Activated T-cell treated with anti-CD3 and anti-CD28 coated beads for 48 hours (primary cell): ENCODE measurements at places on chromosomes 12 and 14.

GRCh38 chr12:67107751-67108269, 161.3 kb upstream of the CAND1 start:
- no peak for DNase-seq

DNA sequence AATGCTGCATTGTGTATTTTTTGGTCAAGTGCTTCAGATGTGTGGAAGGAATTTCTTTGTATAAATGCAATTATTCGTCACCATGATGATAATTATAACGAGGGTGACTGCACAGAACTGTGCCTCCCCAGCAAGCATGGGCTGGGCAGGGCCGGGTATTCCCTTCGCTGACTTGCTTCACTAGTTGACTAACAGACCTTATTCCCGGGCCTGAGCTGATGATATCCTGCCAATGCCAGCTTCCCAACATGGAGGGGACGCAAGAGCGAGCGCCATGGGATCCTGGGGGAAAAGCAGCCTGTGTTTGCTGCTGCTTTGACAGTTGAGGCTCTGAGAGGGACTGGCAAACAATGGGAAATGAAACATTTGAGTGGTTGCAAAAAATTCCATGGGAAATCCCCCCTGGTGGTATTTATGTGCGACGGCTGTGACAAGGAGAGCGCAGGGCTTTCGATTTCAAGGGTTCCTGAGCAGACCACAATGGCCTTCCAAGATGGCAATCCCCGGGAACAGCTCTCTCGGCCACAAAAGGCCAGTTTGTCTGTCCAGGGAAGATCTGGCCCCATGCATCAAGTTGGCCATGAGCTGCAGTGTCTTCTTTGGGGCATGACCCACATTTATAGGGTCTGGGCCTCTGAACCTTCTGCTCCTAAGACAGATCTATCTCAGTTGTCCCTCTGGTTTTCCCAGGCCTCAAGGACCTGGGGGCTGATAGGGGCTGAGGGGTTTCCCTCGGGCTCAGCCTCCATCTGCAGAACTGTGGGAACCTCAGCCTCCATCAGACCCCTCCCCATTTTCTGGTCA, 21.9 kb upstream of the MAP1LC3B2 start:
- DNase-seq = no peak

DNA sequence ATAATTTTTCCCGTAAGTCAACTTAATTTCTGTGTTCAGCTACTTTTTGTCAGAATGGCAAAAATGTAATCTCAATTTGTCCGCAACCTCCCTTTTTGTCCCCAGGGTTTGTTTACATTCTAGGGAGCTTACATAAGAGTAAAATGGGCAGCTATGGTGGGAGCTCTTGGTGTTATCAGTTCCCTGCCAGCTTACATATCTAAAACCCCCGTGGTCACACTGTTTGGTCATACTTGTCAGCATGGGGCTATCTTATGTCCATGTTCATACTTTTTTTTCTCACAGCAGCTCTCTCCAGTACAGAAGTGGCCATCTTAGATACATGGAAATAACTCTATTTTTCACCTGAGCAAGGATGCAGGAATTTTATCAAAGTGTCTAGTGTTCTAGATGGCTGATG, 16.7 kb downstream of the SLCO1C1 start:
- no peak for DNase-seq

DNA sequence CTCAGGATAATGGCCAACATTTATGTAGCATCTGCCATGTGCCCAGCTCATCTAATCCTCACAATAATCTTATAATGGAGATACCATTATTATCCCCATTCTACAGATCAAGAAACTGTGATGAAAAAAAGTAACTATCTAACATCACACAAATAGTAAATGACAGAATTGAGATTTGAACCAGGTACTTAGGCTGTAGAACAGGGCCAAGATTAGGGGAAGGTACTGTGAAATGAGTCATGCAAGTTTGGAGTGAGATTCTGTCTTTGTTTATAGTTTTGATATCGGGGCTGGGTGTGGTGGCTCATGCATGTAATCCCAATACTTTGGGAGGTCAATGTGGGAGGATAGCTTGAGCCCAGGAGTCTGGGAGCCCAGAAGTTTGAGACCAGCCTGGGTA, 1.3 kb upstream of the GNPTAB start:
- no peak for DNase-seq

- no peak for DNase-seq
Observed at GRCh38 chr12:124004233-124004875, 31.3 kb downstream of the ZNF664 start.

GRCh38 chr12:22256041-22256441, 78.5 kb downstream of the ST8SIA1 start:
- no peak for DNase-seq

GRCh38 chr14:75234173-75235115, 44.2 kb upstream of the FOS start:
- DNase-seq = no peak

- DNase-seq = no peak
Observed at GRCh38 chr12:109763201-109763841, 49.7 kb downstream of the FAM222A start.

DNA sequence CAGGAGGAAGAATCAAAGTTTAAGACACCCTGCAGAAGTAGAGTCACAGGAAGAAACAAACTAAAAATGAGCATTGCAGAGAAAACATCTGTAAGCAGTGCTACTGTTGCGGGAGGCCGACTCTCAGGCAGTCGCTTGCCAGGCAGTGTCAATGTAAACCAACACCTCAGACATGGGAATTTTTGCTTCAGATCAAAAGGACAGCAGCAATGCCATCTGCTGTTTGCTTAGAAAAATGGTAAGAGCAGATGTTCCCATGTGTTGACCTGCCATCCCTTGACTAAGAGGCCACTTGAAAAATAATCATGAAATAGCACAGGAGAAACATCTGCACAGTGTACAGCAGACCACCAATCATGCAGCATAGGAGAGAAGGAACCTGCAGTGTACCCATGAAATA, 196.6 kb downstream of the SLC25A21 start:
- DNase-seq = no peak

GRCh38 chr12:119227292-119227691, 48.6 kb downstream of the HSPB8 start:
- DNase-seq = no peak

DNA sequence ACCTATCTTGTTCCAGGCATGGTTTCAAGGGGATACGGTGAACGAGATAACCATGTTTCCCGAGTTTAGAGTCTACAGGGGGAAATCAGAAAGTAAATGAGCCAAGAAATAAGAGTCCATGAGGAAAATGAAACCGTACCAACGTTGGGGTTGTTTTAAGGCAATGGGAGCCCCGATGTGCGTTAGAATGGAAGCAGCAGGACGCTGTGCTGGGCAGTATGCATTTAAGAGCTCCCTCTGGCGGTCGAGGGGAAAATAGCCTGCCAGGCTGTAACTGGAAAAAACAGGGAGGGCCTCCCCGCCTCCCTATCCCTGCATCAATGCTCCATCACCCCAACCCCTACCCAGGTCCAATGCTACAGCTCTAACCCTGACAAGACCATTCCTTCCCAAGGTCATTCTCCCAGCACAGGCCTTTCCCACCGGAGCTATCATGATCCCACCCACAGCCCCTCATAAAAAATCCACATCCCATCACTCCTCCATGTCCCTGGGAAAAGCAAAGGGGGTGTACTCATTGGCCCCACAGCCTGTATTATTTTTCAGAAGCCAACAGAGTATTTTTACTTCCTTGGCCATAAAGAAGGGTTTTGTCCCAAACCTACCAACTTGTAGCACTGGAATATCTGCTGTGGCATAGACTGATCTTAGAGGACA, 226.3 kb upstream of the NOS1 start:
- peak; percentile 35 for DNase-seq

- DNase-seq = no peak
Observed at GRCh38 chr14:31692376-31692781, 131.2 kb downstream of the NUBPL start.

DNA sequence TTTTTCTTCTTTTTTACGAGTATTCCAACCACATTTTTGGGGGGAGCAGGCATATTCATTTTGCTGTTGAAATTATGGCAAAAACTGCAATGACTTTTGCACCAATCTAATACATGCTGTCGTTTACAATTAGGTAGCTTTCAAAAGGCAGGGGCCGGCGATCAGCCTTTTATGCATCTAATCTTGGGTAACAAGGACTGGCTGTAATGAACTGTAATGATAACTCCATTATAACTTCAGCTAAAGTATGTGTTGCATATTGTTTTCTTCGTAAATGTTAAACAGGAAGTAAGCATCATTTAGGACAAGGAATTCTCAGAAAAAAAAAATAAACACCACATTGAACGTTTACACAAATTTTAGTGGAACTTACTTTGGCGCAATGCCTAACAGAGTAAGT, 30.3 kb upstream of the KLRF1 start:
- DNase-seq = no peak

DNA sequence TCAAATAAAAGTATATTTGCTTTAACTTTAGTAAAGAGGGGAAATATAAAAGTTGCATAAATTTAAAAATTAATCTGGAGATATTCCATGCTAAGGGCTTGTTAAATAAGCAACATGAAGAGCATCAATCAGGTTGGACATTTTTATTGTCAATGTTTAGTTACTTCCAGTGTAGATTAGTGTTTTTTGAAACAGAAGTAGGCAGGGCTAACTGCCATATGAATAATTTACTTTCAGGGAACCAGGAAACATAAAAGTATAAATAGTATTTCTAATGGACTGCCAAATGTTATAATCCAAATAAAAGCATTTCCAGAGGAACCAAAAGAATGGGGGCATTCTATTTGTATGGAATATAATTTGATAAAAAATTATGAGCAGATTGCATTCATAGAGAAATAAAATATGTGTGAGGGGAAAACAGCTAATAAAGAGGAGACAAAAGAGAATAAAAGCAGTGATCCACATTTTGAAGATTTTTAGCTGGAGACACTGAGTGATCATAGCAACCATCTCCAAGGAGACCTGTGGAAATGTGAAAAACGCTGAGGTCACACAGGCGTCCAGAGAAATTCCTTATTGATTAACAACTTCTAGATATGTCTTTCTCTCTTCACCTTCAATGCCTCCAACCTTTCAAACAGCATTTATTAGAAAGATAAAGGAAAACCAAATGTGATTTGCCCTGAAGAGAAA, 70.8 kb downstream of the SRGAP1 start:
- DNase-seq = no peak

GRCh38 chr12:94415066-94415465, 44.6 kb downstream of the CEP83 start:
- no peak for DNase-seq

DNA sequence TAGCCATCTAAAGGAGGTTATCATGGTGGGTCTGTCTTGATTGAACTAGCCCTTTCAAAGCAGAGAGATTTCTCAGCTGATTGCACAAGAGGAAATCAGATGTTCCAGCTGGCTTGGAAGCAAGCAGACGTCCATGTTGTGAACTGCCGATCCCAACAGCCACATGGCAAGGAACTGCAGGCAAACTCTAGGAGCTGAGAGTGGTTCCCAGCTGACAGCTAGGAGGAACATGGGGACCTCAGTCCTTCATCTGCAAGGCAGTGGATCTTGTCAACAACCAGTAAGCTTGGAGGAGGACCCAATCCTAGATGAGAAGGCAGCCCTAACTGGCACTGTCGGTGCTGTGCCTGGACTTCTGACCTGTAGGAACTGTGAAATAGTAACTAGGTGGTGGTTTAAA, 7.7 kb downstream of the ACVR1B start:
- no peak for DNase-seq

DNA sequence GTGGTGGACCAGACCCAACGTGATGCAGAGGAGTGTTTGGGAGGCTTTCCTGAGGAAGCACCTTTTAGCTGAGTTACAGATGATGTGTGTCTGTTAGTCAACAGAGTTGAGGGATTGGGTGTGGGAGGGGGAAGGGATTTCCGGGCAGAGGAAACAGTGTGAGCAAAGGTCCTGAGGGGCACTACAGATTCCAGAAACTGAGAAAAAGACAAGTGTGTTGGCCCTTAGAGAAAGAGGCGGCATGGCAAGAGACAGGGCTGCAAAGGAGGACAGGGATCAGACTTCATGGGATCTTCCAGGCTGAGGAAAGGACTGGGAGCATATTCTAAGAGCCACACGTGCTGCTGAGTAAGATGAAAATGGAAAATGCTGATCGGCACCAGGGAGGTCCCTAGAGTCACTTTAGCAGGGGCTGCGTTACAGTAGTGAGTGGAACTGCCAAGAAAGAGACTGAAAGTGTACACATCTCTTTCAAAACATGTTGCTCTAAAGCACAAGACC, 9.4 kb upstream of the RPS6KL1 start:
- no peak for DNase-seq

- no peak for DNase-seq
Observed at GRCh38 chr12:121364683-121365121, 12.5 kb upstream of the ANAPC5 start.

GRCh38 chr14:98599082-98599481, 672.9 kb downstream of the BCL11B start:
- DNase-seq = no peak

DNA sequence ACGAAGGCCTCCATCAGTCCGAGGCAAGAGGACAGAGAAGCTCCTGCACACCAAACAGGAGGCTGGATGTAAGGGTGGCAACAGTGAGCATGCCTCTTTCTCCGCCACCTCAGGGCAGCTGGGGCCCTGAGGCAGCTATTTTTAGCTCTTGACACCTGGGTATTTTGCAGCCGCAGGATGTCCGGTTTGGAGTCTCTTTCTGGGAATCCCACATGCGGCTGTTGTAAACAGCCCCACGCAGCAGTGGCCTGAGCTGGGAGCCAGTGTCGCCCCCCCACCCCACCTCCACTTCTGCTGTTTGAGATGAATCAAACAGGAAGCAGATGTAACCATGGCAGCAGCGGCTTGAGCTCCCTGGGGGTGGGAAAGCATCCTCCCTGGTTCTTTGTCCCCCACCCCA, 11.7 kb downstream of the HDAC7 start:
- DNase-seq = peak; percentile 75

DNA sequence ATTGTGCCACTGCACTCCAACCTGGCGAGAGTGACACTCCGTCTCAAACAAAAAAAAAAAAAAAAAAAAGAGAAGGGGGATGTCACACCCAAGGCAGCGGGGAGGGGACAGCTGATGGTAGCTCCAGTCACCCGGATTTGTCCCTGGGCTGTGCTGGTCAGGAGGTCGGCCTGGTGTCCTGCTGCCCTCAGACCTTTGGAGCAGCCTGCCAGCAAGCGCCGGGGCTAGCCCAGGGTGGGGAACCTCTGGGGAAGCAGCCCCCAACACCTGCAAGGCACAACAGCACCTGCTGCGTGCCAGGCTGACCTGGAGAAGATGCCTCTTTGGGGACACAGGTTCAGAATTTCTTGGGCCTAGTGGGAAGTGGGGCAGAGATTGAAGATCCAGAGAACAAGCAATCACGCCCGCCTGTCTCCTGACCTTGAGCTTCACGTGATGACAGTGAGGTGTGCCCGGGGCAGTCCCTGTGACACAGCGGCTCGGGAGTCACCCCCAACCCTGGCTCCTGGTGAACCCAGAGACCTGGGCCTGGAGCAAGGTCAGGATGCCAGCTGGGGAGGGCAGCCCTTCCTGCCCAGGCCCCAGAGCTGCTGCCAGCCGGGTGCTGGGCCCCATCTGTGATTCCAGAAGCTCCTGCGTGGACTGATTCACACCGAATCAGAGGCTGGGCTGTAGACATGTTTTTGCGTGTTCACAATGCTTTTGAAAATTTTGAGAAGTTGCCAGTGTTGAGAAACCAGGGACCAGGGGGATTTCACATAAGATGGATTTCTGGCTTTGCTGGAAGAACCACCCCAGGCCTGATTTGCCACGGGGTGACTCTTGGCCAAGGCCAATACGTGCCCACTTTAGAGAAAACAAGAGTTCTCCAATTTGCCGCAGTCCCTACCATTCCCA, 66.4 kb downstream of the RFLNA start:
- DNase-seq = no peak
